GM04504 (cell line): ENCODE measurements at places on chromosomes 12 and 14.
A peak's percentile ranks its signal among the peaks of the same experiment; 100 is the strongest.

DNA sequence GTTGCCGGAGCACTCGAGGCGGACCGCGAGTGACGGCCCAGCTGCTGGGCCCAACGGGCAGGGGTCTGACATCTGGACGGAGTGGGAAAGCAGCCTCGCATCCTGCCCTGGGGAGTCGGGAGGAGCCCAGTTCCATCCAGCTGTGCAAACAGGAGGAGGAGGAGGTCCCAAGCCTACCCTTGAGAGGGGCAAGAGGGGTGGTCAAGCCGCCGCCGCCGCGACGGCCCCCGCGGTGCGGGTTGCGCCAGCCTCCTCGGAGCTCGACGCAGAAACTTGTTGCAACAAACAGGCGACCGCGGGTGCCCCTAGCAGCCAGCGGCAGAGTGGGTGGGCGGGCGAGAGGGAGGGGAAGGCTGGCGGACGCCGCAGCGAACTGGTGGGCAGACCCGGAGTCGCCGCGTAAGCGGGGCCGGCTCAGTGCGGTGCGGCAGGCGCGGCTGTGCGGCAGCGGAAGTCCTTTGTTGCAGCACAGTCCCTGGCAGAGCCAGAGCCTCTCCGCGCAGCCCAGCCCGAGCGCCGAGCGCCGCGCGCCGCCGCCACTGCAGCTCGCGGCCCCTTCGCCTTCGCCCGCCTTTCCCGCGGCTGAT lies at the start of gene ZBTB1:
ZBTB1 (plus strand) TSS at position 461 of the 587 bp plus-strand sequence. CDS start 16,735 bp downstream, outside the sequence.
- peak; percentile 68 for DNase-seq

DNA sequence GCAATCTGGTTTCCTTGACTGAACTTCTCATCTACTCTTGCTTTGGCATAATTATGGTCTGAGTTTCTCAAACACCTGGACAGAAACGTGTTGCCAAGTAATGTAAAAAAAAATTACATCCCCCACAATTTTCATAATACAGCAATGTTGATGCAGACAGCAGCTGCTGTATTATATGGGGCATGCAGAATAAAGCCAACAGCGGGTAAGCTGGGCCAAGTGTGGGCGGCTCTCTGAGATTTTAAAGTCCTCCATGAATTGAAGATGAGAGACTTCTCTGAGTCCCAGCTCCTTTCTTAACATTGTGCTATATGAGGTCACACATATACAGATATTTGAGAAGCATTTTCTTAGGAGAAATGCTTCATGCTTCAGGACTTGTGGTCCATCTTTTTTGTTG lies 881.2 kb downstream of the GALC start:
- DNase-seq = no peak

DNA sequence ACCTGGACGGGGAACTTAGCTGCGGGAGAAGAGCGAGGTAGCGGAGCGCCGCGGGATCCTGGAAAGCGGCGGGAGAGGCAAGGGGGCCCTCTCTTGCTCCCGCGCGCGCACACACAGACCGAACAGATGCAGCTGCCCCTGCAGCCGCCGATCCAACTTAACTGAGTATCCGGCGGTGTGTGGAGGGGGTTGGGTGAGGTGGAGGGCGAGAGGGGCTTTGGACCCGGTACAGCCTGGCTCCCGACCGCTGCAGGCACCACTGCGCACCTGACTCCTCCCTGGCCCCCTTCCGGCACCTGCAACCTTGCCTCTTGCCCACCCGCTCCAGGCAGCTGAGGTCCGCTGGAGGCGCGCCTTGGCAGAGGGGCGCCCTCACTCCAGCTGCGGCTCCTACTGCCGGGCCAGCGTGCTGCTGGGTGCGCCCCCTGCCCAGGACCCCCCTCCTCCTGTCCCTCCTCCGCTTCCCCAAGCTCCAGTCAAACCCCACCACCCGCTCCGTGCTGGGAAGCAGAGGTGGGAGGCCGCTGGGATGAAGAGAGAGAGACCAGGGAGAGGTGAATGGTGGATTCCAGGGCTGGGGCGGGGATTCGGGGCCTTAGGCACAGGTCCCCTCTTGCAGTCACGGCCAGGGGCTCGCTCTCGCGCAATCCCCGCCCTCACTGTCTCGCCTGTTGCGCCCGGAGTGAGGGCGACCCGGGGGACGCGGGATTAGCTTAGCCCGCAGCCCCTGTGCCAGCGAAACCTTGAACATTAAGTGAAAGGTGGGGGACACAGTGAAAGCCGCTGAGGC lies 2.6 kb downstream of the DIO3 start:
- no peak for DNase-seq

GRCh38 chr12:45124485-45125155 lies 73.7 kb upstream of the DBX2 start:
- no peak for DNase-seq

GRCh38 chr12:32859389-32859788 lies 37.2 kb downstream of the PKP2 start:
- no peak for DNase-seq
